ENCODE measurements at places on chromosomes 12 and 14. TPM values are rescaled to one million over a fixed set of nuclear protein-coding genes. Genes with fewer than 3 reads are reported as not detected.

- no peak for DNase-seq
These were observed 90.3 kb downstream of the RPS6KA5 start for GRCh38 chr14:90970167-90970600.

GRCh38 chr12:53058674-53059433 lies 9.0 kb downstream of the TNS2 start:
- DNase-seq: no peak

GRCh38 chr14:22900081-22900799 lies 17.2 kb downstream of the REM2 start:
- no peak for DNase-seq

DNA sequence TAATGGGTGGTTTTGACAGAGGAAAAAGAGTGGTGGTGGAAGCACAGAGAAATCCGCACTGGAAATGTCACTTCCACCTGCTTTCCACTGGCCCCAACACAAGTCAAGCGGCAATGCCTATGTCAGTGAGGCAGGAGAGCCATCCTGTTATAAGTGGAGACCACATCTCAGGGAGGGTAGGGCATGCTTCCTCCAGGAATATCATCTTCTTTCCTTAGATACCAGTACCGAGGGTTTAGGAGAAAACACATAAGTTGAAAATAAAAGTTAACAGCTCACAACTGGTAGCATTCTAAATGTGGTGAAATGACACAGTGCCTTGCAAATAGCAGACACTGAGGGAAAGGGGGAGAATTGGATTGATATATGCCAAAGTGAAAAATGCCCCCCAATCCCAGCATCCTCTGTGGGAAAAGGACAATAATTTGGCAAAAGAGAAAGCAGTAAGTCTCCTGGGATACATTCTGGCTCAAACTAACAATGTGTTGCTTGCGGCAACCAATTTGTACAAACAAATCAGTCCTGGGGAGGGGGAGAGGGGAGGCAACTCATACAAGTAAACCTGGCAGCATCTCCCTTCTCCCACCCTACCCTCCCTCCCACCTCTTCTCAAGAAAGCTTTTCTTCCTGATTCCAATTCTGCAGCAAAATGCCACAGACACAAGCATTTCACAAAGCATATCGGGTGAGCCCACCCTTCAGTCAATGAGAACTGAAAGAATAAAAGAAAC lies 57.1 kb downstream of the STON2 start:
- DNase-seq: peak; percentile 56

DNA sequence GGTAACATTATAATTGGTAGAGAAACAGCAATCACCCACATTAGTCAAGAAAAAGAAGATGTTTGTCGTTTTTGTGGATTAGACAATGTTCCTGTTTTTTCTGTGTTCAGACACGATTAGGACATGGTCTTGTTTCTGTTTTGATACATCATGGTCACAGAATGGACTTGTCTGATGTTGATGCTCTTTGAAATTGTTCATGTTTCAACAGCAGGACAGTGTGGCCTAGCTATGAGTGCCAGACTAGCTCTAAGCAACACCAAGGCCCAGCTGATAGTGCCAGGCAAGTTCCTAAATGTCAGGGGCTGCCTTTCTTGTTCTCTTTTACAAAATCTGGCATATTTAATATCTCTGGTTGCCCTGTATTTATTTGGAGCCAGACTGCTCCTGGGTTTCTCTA lies 40.9 kb upstream of the TOMM20L start:
- no peak for DNase-seq

DNA sequence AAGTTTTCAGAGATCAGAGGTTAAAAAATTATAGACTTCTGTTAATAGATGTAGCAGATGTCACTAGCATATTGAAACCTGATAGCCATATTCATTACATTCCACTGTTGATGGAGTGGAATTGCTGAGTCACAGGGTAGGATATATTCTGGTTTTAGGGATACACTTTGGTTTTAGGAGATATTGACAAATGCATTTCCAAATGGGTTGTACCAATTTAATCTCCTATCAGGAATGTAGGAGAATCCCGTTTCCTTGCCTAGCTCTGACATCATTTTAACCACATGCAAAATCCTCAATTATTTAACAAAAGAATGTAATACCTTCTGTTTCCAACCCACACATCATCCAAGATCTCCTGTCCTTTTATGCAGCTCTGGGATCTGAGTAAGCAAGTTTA lies 30.7 kb upstream of the ESR2 start:
- no peak for DNase-seq

DNA sequence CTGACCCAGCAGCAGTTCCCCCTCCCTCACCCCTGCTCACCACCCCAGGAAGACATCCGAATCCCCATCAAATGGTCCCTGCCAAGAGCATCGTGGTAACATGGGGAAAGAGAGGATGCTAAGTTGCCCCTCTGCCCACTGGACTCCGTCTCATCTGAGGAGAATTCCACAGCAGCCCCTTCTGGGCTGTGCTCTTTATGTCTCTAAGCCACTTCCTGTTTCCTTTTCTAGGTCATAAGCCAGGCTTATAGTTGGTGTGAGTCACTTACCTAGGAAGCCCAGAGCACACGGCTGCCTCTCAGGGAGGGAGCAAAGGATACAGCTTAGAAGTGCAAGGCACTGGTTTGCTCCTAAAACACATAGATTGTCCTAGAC lies 76.0 kb downstream of the VCPKMT start:
- DNase-seq: no peak

DNA sequence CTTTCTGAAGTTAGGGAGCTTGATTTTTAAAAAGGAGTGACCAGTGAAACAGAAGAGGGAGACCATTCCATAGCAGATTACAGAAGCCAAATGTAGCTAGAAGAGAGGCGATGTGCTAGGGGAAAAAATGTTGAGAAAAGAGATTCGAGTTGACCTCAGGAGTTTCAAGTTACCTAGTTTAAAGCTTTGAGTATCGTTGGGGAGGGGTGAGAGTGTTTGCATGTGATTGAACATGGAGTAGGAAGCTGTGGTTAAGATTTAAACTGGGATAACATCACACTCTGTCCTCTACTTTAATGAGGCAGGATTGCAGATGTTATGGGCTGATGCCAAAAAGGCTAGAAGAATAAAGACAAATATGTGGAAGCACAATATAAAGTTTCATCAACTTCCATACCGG lies 3.7 kb downstream of the LETMD1 start:
- no peak for DNase-seq

- DNase-seq: no peak
These were observed 407.9 kb downstream of the MED13L start for GRCh38 chr12:115869604-115870003.

GRCh38 chr12:98149270-98149669 lies 366.1 kb upstream of the TMPO start:
- DNase-seq: no peak

DNA sequence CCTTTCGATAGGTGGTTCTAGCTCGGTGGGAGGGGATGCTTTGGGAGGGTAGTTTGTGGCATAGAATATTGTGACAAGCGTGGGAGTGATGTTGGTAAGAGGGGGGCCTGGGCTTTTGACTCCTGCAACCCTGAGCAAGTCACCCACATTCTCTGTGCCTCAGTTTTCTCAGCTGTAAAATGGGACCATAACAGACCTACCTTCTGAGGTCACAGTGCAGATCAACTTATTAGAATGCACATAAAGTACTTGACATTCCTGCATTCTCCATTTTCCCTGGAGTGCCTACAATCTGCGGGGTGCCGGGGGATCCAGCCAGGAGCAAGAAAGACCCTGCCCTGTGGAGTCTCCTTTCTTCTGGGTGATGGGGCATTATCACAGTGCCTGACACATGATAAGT lies 63.2 kb downstream of the SLC24A4 start:
- DNase-seq: no peak

DNA sequence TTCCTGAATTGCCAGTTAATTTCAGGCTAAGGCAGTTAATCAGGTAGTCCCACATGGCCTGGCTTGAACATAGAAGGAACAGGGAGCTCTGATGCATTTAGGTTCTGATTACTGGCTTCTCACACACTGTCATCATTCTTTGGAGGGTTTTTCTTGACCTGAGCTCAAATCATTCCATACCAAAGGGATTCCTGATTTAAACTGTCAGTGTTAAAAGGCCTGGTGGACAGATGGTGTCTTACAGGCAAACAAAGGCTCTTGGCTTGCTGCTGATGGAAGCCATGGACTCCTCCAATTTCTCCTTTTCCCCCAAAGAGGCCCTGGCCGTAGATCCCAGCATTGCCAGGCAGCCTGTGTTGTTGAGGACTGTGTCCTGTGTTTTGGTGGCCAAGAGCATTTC lies 30.2 kb downstream of the CACNA1C start:
- DNase-seq: no peak

DNA sequence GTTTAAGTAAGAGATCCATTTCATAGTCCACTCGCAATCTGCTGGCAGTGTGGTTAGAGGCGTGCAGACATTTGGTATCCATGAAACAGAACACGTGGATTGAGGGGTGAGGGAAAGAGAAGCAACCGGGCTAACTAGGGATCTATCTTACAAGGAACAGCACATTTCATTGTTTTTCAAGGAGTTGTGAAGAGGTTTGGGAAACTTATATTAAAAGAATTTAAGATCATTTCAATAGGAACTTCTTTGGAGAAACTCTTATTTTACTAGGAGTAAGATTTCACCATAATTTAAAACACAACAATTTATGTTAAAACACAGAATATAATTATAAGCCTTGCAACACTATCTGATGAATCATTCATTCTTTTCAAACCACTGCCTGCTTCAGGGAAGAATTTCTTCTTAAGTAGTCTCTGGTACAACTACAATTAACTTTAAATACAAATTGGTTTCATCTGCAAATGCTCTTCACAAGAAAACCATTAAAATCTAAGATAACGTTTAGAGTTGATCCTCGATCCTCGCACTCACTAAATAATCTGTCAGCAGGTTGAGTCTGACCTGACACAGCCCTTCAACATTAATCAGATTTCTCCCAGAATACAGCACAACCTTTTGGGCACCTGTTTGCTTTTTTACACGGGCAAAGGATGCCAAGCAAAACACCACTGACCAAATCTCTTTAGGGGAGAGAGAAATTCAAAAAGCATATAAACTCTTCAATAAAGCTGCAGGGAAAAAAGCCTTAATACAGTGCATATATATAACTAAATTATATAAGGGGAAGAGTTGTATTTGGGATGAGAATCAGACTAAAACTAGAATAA lies 27.3 kb downstream of the PPTC7 start:
- DNase-seq: peak; percentile 22

- DNase-seq: no peak
These were observed 3.5 kb upstream of the RHOJ start for GRCh38 chr14:63200767-63201166.

- DNase-seq: no peak
These were observed 13.8 kb downstream of the SLC41A2 start for GRCh38 chr12:104944252-104944651.

DNA sequence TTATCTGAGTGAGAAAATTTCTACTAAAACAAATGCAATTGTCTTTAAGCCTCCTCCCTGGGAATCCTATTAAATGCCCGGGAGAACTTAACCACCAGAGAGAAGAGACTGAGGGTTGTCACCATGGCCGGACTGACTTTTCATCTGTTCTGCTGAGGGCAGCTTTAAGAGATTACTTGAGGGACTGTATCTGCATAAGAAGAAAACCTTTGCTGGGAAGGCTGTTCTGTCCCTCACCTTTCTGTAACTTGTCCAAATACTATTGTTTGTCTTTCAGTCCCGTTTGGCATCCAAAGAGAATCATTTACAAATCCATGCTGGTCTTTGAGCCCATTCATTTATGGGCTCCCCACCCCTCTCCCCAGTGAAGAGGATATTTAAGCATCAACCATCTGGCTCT lies 306.3 kb upstream of the FLRT2 start:
- DNase-seq: no peak

GRCh38 chr12:48651681-48652080 lies 30.4 kb downstream of the KANSL2 start:
- no peak for DNase-seq

- no peak for DNase-seq
These were observed 193.0 kb upstream of the BTG1 start for GRCh38 chr12:92338671-92339070.

- DNase-seq: no peak
These were observed 1.6 kb downstream of the BEGAIN start for GRCh38 chr14:100585448-100586152.

The TMEM179 gene
- 9.4 TPM for total RNA-seq

The LRTM2 gene
- 3.2 TPM for total RNA-seq

The ERG28 gene
- 17.4 TPM for total RNA-seq
